NCI-H1436 (cell line): ENCODE measurements at places on chromosomes 13 and 19.
A peak's percentile ranks its signal among the peaks of the same experiment; 100 is the strongest.

DNA sequence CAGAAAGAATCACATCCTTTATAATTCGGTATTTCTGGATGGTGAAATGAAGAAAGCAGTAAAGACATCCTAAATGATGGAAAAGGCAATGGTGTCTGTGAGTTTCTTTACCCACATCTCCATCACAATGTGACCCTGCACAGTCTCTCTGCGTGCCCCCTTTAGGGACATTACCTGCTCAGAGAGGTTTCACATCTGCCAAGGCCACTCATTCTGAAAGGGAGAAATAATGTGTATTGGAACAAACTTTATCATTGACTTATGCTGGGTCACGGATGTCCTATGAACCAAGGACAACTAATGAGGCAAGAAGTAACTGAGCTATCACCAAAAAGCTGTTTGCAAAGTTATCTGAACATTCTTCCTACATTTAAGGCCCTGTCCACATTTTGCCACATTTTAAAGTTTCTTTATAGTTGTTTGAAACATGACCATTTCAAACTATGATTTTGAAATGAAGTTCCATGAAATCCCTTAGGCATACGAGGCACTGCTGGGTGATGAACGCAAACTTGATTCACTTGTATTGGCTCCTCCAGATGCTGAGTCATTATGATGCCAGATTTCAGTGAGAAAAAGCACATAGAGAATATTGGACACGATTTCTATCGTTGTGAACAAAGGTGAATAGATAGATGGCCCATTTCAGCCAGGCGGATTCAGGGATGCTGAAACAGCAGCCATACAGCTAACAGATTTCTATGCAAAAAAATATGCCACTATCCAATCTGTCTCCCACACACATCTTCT is 63.5 kb upstream of the HMGB1 start:
- DNase-seq, result no peak

DNA sequence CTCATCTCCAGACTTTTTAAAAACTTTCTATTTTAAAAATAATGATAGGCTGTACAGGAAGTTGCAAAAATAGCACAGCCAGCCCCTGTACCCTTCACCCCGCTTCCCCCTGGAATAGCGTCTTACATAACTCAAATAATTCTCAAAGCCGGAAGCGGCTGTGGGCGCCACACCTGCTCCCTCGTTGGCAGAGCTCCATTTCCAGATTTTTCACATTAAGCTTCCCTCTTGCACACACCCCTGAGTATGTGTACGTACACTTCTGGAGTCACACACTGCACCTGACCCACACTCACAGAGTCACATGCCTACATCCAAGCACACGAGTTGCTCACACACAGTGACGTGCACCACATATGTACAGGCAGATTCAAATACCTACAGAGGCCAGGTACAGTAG is 24.9 kb upstream of the DPP9 start:
- no peak for DNase-seq

DNA sequence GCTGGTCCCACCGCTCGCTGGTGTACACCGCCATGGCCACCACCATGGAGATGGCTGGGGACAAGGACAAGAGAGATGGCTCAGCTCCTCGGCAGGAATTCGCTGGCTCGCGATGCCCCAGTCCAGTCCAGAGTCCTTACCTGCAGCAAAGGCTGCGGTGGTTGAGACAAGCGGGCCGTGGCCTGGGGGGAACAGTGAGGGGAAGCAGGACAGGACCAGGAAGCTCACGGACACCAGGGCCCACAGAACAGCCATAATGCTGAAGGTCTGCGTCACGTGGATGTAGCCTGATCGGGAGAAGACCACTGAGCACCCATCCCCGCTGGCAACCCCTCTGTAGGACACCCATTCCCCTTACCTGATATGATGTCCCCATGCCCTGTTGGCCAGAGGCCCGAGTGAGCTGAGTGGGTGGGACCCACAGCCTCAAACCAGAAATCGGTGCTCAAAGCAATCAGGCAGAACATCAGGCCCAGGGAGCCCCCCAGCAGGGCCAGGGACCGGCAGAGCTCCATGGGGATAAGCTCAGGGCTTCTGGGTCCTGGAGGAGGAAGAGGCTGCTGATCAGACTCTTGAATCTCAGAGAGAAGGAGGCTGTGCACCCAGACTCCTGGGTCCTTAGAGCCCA is 319 bp downstream of the NKG7 start:
- DNase-seq, result no peak

GRCh38 chr13:33015791-33016323 is 366 bp upstream of the KL start:
- DNase-seq, result no peak

DNA sequence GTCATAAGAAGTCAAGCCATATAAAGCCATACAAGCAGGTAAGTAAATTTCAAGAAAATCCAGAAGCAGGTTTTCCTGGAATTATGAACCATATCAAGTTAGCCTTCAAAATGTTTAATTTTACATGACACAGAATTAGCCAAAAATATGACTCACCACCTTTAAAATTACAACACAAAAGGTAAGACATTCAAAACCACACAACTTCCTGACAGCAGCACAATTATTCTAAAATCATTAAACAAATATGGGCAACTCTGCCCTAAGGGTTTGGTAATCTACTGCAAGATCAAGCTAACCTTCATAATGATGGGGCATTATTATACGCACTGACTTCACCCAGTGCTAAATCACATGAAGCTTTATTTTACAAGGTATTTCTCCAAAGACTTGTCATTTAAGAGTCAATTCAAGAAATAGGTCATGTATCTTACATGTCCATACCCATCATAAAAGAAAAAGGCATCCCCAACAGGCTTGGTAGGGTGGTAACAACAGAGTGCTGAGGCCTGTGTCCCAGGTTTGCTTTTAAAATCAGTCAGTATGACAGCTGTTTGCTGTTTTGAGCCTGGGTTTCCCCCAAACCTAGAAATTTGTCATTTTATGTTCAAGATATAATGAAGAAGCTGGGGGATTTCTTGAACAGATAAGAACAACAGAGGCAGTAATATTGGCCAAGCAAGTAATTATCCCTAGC is 15.2 kb downstream of the RCBTB1 start:
- no peak for DNase-seq

- DNase-seq, result no peak
Measured at GRCh38 chr13:50257646-50258045, 242.4 kb downstream of the KCNRG start.

DNA sequence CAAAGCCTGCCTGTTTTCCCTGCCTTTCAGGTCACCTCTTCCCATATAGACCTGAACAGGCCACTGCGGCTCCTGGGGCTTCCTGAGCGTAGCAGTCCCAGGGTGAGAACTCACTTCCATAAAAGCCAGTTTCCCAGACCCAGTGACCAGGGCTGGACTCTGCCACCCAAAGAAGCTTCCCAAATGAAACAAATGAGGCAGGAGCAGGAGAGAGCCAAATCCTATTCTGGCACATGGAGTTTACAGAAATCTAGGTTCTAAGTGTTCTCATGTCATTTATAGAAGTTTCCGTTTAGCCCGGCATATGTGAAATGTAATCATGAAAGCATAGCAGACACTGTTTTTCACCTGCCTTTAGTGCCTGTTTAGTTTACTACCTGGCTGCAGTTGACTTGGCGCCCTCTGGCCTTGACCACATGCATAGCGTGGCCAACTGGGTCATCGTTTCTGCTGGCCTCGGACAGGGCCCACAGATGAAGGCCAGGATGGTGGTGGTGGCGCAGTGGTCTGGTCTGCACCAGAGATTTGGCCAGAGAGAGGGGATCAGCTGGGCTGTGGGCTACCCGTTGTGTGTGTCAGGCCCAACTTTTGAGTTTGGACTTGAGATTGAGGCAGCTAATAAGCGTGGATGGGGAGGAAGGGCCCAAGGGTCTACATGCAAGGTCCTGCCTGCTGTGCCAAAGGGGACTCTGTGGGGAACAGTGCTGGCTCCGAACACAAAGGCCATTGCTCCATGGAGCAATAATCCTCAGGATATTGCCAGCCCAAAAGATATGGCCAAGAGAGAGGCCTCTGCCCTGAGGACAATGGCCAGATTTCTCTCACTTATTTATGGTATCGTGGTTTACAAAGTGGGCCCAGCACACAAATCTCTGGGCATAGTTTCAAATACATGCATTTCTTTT is 43.3 kb downstream of the NFIX start:
- DNase-seq, result no peak

DNA sequence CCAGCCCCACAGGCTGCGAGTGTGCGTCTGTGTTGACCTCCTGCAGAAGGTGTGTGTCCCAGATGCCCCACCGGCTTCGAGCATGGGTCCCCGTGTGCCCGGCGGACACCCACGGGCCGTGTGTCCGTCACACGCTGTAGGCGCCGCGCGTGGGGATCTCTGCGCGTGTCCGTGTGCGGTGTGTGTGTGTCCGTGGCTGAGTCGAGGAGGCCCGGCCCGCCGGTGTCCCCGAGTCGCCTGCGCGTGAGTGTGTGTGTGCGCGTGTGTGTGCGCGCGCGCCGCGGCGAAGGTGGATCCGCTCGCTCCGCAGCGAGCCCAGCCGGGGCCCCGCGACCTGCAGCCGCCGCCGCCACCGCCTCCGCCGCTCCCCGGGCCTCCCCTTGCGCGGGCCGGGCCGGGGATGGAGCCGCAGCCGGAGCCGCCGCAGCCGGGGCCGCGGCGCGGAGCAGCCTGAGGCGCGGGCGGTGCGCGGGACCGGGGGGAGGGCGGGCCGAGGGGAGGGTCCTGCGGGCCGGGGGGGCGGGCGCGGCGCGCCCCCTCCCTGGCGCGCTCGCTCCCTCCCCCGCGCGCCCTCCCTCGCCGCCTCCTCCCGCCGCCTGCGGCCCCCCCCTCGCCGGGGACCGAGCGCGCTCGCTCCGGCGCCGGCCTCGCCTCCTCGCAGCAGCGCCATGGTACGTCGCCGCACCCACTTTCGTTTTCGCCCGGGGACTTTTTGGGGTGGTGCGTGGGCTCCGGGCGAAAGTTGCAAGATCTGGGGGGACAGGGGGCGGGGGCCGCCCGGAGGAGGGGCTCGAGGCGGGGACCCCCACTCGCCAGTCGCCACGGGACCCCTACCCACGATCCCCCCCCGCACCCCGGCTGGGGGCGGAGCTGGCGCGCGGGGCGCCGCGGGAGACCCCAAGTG is 7.1 kb upstream of the NFIC start:
- no peak for DNase-seq

DNA sequence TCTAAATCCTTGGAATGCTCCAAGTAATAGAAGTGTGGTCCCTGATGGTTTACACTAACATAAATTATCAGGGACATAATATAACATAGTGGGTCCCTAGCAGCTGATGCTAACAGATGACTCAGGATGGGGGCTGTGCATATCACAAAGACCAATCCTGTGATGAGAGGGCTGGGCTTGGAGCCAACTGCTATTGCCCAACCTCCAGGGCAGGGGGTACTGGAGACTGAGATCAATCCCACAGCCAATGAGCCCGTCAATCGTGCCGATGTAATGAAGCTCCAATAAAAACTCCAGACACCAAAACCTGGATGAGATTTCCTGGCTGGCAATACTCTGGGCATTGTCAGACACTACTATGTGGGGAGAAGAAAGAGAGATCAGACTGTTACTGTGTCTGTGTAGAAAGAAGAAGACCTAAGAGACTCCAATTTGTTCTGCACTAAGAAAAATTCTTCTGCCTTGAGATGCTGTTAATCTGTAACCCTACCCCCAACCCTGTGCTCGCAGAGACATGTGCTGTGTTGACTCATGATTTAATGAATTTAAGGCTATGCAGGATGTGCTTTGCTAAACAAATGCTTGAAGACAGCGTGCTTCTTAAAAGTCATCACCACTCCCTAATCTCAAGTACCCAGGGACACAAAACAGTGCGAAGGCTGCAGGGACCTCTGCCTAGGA is 33.4 kb downstream of the ABCC4 start:
- DNase-seq, result no peak

GRCh38 chr13:37118016-37118415 is 12.6 kb upstream of the CSNK1A1L start:
- no peak for DNase-seq

DNA sequence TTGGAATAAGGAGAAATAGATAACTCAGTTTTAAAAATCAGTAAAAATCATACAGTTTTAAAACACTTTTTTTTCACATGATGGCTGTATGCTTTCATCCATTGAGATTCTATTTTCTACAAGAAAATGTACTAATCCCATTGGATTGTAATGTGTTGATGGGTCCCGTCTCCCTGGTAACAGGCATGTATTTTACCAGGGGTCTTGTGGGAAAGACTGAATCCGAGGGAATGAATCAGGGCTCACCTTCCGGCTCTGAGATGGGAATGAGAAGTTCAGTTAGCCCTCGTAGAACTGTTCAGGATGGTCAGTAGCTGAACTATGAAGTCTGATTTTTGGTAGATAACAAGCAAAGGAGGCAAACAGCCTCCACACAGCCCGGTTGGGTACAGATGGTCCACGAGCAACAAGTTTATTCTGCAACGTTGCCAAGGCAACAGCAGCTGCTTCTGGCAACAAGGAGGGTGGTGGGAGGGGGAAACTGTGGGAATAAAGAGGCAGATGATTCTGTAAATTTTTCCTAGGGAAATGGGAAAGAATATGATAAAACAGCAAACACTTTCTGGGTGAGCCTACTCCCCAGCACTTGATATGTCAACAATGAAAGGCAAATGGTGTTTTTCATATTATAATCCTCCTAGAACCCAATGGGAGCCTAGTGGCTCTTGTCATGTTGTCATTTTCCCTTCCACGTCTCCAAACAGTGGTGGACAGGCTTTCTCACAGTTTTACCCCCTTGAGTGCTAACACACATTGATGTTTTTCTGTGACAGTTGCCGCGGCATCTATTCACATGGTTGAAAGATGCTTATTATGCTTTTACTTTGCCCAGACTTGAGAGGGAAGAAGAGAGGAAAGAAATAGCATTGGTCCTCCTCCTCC is 12.4 kb upstream of the SIAH3 start:
- DNase-seq, result no peak

DNA sequence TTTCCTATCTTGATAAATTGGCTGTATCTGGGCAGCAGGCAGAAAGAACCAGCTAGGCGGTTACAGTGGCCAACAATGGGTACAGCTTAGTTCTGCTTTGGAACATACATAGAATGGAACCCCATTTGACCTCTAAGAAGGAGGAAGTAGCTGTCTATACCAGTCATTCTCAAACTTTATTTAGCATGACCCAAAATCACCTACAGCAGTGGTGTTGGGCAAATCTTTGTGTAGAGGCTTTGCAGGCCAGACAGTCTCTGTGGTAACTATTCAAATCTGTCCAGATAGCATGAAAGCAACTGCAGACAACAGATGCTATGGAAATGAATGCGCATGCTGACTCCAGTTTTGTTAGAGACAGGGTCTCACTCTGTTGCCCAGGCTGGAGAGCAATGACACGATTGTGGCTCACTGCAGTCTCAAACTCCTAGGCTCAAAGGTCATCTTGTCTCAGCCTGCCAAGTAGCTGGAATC is 12.0 kb upstream of the KCNC3 start:
- no peak for DNase-seq

DNA sequence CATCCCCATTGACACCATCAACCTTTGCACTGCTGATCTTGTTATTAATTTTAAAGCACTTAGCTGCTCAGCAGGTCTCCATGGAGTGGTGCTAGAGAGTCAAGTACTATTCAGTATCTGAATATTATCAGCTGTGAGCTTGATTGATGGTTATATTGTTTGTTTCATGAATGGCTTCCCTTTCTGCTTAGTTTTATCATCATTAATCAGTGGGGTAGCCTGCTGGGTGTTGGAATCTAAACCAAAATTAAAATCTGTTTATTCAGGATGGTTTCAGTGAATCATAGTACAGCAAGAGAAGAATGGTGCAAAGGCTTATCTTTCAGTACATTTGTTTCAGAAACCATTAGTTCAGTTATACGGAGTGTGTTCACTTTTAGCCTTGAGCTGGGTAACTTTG is 42.5 kb upstream of the SCEL start:
- peak; percentile 55 for DNase-seq
